Stimulated activated CD8-positive, alpha-beta memory T cell treated with anti-CD3 and anti-CD28 coated beads, Interleukin-2, amount 100 ng/mL, for 1 hour (primary cell): ENCODE measurements at places on chromosomes 12 and 14.

- DNase-seq: no peak
These were observed 86.4 kb upstream of the SINHCAF start for GRCh38 chr12:31412292-31412801.

GRCh38 chr12:27025116-27025515, 2.8 kb downstream of the MED21 start:
- no peak for DNase-seq

DNA sequence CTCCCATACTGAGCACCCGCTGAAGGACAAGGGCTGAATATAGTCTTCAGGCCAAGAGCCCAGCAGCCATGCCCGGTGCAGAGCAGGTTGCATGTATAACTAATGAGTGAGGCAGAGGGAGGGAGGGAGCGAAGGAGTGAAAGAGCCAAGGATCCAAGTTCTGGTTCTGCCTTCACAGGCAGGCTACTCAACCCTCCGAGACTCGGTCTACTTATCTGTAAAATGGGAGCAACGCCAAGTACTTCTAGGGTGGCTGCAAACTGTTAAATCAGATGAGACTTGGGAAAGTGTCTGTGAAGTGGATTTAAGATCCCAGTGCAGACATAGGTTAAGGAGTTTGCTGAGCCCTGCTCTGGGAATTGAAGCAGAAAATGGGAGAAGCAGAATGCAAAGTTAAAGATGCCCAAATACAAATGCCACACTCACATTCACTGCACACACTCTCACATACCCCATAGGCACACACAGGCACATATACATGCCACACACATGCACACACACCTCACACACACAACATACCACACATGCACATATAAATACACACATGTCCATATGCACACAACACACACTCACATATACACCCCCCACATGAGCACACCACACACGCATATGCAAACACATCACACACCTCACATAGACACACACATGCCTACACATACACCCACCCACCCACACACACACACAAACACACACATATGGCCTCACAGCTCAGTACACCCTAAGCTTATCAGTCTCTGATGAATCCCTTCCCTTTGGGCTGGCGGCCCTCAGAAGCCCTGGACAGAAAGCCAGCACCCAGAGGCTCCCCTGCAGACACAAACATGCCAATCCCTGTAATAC, 76.7 kb downstream of the PITPNM2 start:
- DNase-seq: no peak

DNA sequence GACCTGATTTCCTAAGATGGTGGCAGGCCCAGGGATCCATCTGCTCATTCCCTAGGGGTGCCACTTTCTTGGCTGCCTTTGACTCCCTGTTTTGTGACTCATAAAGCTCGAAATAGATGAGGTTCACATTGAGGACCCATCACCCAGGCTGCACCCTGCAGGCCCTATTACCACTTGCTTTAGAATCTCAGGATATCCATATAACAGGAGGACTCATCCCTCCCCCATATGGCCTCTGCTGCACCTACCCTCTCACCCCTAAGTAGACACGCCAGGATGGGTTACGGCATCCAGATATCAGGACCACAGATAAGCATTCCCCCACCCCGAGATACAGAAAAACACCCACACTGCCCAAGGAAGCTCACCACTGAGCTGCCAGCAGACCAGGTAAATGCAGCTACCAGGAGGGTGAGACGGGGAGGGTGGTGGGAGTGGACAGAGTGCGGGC, 155.7 kb downstream of the DPF3 start:
- no peak for DNase-seq

- DNase-seq: no peak
These were observed 55.1 kb downstream of the TTLL5 start for GRCh38 chr14:75715926-75716780.

- no peak for DNase-seq
These were observed 153.9 kb downstream of the ACSS3 start for GRCh38 chr12:81231574-81232368.

DNA sequence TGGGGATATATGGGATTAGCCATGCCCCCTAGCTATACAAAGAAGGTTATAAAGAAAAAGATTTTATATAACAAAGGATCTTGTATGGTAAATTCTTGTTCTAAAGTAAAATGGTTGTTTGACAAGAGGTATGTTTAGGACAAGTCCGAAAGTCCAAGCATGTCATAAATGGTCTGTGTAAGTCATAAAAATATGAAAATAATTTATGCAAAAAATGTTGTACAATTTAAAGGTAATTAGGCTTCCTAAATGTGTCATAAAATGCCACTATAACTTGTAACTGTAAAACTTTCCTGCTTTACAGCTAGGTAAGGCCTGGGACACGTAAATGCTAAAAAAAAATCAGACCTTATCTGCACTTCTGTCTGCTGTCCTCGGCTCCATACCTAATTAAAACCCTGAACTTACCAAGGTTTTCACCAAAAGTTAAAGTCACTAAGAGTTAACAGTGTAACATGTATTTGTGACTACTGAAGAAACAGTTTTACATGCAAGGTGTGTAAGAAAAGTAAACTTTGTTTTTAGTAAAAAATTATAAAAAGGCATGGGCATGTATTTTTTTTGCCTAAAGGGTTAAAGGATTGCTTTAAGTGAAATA, 110.0 kb upstream of the RESF1 start:
- DNase-seq: no peak

DNA sequence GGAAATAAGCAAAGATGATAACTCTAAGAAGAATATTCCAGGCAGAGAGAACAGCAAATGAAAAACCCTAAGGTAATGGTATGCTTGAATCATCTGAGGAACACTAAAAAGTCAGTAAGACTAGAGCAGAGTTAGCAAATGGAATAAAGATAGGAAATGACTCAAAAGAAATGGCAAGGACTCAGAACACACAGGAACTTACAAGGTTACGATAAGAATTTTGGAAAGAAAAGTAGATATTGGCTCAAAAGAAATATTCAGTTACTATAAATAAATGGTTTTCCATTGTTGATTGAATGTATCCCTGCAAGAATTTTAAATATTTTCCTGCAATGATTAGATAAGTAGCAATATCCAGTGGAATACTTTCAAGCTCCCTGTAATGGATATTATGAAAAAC, 705.8 kb downstream of the C12orf50 start:
- DNase-seq: no peak

- no peak for DNase-seq
These were observed 24.4 kb downstream of the SERPINA1 start for GRCh38 chr14:94364037-94364436.

DNA sequence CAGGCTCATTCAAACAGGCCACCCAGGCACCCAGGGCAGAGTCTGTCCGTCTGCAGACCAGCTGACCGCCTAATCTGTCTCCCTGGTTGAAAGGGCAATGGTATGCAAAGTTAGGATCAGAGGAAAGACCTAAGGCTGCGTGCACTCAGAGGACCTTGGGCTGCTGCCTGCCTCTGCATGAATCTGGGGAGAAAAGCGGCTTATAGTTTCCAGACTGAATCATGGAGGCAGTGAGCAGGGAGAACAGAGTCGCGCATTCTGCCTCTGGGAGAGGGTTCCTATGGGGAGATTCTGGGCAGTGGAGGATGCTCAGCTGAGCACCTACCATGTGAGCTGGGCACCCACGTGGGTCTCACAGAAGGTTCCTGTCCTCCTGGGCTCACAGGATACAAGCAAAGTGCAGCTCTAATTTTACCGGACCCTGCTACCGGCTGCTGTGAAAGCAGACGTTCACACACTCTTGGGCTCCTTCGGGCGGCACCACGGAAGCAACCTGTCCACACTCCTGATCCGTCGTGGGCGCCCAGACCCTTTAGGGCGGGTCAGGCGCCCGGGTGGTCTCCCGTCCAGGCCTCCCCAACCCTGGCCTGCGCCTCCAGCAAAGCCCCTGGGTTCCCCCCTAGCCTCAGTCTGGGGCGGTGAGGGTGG, 772 bp downstream of the SCARB1 start:
- no peak for DNase-seq

- DNase-seq: no peak
These were observed 297.0 kb downstream of the FUT8 start for GRCh38 chr14:65709576-65709975.

DNA sequence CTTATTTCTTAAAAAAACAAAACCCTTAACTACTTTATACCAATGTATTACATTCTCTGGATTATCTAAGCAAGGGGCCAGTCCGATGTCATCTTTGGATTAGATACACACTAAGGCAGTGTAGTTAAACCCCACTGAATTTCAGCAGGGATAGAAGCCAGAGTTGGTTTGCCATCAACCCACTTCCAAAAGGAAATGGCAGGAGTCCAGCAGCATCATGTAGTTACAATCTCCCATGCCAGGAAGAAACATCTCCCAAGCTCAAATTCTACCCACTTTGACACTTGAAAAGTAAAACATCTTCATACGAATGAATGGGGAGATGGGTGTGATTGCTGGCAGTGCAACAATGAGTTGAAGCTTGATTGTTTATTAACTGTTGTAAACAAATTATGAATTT, 203.5 kb upstream of the PLXNC1 start:
- no peak for DNase-seq

DNA sequence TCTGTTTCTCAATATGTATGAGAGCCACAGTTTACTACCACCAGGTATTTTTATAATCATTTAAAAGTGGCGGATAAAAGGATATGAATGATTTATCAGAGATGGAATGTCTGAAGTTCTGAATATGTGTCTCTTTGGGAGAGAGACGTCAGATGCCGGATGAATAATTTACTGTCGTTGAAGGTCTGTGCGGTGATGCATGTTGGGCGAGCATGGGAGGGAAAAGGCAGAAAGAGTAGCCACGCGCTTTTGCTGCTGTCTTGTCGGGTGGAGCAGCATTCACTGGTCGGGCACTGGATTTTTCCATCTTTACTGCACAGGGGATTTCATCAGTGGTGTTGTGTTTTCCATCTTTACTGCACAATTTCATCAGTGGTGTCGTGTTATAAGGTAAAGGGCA, 65.6 kb downstream of the SYNE2 start:
- DNase-seq: no peak

- no peak for DNase-seq
These were observed 5.7 kb upstream of the VTI1B start for GRCh38 chr14:67680121-67680602.

GRCh38 chr12:54583726-54584125, 4.7 kb downstream of the PPP1R1A start:
- DNase-seq: no peak

DNA sequence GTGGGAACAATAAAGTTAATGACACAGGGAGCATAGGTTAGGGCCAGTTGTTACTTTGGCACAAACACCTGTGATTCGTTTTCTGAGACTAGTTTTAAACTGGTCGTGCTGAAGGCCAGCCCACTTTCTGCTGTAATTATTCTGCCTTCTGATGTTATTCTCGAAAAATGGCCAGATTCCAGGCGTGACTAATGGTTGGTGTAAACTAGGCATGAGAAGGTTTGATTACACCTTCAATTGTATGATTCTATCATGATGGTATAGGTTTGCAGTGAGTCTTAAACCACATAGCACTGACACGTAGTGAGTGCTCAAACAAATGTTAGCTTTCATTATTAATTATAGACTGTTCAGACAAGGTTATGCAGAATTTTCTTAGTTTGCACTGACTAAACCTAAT, 39.0 kb downstream of the CKB start:
- no peak for DNase-seq

GRCh38 chr12:63897931-63898330, 53.4 kb downstream of the SRGAP1 start:
- no peak for DNase-seq

- no peak for DNase-seq
These were observed 9.4 kb downstream of the DHX37 start for GRCh38 chr12:124979568-124979967.

DNA sequence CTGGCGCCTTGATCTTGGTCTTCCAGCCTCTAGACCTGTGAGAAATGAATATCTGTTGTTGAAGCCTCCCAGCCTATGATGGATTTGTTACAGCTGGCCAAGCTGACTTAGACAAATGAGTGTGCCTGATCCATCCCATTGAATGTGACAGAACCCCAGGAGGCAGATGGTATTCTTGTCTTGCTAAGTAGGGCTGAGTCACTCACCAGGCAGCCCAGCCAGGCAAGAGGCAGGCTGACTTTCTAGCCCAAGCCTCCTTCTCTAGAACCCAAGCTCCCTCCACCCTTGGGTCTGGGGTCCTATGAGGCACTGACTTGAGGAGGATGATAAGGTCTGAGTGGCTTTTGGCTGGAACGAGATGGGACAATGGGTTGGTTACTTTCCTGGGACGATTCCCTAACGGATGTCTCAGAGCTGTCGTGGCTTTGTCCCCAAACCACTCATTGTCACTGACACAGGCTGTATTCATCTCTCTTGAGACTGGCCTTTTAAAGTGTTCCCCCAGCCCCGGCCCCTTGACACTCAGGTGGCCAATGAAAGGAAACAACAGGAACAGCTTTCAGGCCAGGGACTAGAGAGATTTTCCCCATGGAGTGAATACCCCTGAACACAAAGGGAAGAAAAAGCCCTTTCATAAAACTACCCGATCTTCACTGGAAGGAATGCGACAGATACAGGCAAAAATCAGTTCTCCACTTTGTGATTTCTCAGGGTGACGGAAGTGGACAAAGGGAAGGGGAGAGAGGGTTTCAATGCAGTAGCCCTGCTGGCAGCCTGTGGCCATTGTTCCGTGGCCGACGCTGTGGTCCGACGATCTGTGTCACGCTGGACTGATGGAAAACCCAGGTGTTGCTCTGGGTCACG, 264.2 kb downstream of the AACS start:
- DNase-seq: no peak

- DNase-seq: no peak
These were observed 316.3 kb downstream of the BCL11B start for GRCh38 chr14:98955741-98956070.

- no peak for DNase-seq
These were observed 40.2 kb upstream of the OTOGL start for GRCh38 chr12:80059102-80059501.

DNA sequence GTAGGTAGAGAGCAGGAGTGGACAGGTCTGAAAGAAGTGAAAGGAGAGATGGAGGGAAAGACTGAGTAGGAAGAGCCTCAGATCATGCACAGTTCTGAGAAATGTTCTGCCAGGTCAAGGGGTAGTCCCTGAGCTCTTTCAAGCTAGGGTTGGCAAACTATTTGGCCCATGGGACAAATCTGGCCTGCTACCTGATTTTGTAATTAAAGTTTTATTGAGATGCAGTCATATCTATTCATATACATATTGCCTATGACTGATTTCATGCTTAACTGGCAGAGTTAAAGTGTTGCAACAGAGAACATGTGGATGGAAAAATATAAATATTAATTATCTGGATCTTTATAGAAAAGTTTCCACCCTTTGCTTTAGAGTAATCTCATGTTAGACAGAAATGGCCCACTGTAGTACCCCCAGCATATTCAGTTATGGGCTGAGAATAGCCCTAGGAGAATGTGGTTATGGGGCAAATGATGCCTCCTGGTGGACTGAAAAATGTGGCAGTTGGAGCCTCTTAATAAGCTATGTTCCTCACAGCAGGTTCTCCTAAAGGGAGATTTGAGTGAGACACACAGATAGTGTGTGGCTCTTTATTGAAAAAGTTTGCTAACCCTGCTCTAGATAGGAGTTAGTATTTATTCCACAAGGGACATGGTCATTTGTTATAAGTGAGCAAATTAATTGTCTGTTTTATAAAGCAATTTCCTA, 476.9 kb downstream of the LRIG3 start:
- no peak for DNase-seq

GRCh38 chr12:84135586-84136279, 776.9 kb downstream of the SLC6A15 start:
- DNase-seq: no peak
